Stimulated activated CD4-positive, alpha-beta T cell treated with anti-CD3 and anti-CD28 coated beads, Interleukin-1b, Interleukin-23, amount 100 ng/mL, for 1 hour (primary cell): ENCODE measurements at places on chromosomes 6 and 20.

DNA sequence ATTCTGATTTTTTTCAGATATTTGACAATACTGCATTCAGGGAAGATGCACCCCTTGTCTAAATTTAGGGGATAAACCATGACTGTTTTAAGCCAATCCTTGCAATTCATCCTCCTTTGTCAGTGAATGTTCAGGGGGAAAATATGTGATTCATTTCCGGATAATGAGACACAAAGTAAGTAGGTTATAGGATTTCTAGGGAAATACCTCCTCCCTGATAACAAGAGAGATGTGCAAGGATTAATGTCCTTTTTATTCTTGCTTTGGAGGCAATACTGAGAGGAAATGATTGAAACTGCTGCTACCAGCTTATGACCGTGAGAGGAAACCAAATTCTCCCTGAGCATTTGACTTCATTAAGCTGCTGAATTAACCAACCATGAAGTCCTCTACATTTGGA lies 161.3 kb upstream of the EYA4 start:
- DNase-seq = no peak

GRCh38 chr6:15368873-15369272 lies 123.0 kb downstream of the JARID2 start:
- DNase-seq = no peak

DNA sequence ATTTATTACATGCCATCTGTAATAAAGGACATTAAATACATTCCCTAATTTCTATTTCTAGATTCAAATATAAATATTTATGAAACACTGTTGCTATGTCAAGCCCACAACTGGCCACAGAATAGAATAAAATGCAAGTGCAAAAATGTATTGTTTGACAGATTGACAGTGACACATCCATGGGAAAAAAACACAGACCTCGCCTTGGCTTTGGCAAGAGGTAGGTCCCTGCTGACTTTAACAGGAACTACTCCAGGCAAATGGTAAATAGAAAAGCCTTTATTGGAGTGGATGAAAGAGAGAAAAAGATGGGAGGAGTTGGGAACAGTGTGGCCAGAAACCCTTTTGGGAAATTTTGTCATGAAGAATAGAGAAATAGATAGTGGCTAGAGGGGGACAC lies 622.9 kb downstream of the UTRN start:
- DNase-seq = no peak

DNA sequence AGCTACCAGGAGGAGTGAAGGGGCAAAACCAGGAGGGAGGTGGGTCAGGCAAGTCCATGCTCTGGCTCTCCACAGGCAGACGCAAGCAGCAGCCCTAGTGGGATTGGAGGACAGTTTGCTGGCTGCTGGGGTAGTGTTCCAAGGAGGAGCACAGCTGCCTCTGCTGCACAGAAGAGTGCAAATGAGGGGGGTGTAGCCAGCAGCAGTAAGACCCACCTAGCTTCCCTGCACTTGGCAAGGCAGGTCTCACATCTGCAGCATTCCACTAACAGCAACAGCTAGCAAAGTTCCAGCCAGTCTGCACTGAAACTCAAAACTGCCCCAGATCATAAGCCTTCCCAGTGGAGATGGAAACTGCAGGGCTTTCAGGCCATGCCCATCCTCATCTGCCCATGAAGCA lies 405.0 kb downstream of the UTRN start:
- no peak for DNase-seq

DNA sequence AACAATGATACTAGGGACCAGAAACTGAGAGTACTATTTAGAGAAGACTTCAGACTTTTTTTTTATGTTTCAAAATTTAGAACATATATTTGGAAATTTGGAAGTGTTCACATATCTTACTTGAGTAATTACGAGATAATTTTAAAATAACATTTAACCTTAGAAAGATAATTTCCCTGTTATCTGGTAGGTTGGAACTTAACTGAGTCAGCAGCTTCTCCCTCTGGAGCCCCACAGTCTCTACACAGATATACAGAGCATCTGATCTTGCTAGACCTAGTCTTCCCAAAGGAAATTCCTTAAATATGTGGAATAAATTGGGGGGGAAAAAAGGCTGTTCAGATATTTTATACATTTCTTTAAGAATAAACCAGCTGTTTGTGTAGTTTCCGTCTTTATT lies 48.6 kb downstream of the TSPYL4 start:
- no peak for DNase-seq
